Dermis microvascular lymphatic vessel endothelial cell (primary cell): ENCODE measurements at places on chromosomes 16 and 17.

DNA sequence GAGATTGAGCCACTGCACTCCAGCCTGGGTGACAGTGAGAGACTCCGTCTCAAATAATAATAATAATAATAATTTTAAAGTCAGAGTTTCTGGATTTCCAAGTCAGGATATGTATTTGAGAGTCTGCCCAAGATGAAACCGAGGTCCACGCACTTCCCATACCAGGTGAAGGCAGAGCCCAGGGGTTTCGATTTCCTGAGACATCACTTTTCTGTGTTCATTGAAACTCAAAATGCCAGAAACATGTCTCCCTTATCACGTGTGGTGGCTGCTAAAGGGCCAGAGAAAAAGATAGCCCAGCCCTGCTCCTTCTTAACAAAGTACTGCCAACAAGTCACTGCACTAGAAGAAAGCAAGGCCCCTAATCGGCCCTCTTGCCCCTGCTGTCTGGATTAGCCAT, 9.8 kb upstream of the RNF157 start:
- DNase-seq: no peak

GRCh38 chr17:6443692-6444570, at the start of gene PIMREG:
PIMREG (plus strand) TSS chr17:6444455; CDS start chr17:6445111, 656 bp downstream.
- peak; percentile 73 for DNase-seq

- DNase-seq: no peak
Measured at GRCh38 chr16:12060751-12061150, 84.2 kb downstream of the SNX29 start.

DNA sequence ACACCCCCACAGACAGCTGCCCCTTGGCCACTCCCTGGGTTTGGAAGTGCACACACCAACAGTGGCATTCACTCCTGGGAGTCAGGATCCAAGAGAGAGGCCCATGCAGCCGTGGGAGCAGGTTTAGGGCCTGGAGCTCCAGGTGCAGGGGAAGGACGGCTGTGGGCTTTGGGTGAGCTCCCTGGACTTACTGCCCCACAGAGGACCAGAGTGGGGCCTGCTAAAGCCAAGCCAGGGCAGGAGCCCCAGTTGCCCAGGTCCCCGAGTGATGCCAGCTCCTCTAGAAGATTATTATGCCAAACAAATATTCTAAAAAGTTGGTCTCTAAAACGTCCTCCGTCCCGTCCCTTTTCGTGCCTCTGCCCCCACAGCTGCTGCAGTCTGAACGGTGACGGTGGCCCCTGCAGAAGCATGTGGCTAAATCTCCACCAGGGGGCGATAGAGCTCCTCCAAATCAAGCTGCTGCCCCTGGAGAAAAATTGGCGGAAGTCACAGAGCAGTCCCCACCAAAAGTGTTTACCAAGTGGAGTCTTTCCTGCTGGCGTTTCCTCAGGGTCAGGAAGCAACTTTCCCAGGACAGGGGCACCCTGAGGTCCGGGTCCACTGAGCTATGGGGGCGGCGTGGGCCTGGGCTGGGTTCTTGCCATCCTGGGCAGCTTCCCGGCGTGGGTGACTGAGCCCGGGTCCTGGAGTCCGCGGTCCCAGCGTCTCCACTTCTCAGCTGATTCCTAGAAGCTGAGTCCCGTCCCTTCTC, 4.2 kb downstream of the ARMC7 start:
- DNase-seq: peak; percentile 90

DNA sequence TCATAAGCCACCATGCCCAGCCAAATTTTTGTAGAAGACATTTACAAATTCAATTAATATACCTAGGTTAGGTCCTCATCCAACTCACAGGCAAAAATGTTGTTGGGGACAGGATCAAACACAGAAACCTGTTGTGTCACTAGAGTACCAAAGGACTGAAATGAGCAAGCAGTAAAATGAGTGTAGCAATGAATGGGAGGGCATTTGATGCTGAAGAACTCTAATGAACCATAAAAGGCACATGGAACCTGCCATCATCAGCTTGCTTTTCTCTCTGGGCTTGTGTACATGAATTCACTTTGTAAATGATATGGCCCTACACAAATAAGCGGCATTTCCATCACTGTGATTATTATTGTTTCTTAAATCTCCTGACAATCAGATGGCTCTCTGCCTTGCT, 17.8 kb downstream of the USP31 start:
- peak; percentile 45 for DNase-seq

GRCh38 chr16:69260506-69260905, 50.6 kb upstream of the VPS4A start:
- no peak for DNase-seq

GRCh38 chr16:82005027-82005830, 6.0 kb downstream of the SDR42E1 start:
- no peak for DNase-seq

DNA sequence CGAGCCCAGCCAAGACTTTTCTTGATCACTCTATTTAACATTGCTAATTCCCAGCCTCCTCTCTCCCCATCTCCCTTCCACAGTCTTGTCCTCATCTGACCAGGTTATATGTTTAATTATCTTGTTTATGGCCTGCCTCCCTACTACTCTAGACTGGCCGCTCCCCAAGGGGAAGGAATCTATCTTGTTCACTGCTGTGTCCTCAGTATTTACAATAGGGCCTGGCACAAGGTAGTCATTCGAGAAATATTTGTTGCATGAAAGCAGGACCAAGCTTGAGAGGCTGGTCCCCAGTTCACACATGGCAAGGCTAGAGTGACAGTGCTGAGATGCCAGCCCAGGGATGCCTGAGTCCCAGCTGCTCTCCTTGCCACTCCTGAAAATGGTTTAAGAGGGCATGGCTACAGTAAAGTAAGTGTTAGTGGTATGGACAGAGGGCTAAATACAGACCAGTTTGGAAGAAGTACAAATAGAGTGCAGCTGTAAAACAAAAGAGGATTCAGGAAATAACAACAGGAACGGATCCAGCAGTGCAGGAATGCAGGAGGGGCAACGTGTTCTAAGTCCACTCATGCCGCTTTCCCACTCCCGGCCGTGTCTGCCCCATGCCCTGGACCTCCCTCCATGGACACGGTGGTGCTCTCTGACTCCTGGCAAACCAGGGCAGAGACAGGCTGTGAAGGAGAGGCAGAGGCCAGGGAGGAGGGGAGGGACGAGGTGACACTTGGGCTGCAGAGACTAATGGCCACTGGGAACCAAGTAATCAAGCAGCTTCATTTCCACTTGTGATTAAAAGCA, 65.6 kb downstream of the TOM1L2 start:
- DNase-seq: peak; percentile 58

DNA sequence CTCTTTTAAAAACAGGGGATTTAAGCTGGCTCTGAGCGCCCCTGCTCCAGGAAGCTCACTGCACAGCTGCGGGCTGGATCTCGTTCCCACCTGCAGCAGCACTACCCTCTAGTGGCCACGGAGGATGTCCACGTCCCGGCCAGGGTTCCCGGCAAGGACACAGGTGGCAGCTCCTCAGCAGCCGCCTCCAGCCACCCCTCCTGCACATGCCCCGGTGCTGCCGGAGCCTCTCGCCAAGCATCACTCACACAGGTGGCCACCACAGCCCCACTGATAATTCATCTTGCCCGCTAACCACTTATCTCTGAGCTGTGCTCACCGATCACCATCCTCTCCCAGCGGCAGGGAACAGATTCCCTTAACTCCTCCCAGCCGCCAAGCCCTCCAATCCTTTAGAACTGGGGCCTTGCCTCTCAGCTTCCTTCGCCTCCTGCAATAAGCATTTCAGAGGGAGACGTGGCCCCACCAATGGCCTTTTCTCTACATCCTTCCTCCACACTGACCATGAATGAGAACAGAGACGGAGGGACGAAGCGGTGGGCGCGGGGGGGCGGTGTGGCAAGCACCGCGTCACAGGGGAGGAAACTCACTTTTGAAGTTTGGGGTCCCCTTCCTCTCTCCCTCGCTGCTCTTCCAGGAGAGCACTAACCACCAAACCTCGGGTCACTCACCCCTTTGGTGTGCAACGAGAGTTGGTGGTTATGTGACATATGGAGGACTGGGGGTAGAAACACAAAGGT, 222.1 kb downstream of the RBFOX3 start:
- DNase-seq: peak; percentile 7

GRCh38 chr16:11677451-11677951, 9.2 kb downstream of the SNN start:
- DNase-seq: no peak

DNA sequence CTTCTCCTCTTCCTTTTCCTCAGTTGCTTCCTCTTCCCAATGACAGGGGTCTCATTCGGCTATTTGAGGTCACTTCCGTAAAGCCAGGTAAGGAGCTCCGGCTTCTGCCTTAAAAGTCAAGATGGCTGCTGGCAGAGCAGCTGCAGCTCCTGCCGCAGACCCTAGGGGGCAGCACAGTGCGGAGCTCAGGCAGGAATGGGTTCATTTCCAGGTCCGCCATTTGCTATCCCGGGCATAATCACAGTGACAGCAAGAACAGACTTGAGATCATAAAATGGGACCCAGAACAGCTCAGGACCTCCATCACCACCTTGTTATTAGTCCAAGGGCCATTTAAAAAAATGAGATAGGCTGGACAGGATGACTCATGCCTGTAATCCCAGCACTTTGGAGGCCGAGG, 199.5 kb downstream of the ZNF18 start:
- no peak for DNase-seq

GRCh38 chr16:836221-836620, 35.7 kb upstream of the GNG13 start:
- no peak for DNase-seq

- no peak for DNase-seq
Measured at GRCh38 chr17:68601565-68602288, 560 bp upstream of the FAM20A start.

DNA sequence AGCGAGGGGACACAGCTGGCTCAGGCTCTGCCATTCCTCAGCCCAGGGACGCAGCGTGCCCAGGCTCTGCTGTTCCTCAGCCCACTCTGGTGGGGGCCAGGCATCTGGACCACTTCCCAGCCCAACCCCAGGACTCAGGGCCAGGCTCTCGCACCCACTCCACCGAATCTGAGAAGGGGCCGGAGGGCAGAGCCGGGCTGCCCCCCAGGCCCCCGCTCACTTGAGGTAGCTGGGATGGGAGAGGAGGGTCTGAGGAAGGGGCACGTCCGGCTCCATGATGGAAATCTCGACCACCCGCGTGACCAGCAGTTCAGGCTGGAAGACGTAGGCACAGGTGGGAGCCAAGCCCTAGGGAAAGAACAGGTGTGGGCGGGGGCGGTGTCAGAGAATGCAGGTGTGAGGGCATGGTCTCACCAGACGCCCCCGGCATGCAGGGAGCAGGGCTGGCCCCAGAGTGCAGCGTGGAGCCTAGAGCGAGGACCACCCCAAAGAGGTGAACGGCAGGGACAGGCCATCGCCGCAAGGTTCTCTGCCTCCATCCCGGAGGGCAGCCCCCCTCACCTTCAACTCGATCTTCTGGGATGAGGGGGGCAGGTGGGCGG, 4.9 kb downstream of the PGAP6 start:
- DNase-seq: no peak

GRCh38 chr17:14308965-14309879, 8.3 kb downstream of the HS3ST3B1 start:
- peak; percentile 39 for DNase-seq

DNA sequence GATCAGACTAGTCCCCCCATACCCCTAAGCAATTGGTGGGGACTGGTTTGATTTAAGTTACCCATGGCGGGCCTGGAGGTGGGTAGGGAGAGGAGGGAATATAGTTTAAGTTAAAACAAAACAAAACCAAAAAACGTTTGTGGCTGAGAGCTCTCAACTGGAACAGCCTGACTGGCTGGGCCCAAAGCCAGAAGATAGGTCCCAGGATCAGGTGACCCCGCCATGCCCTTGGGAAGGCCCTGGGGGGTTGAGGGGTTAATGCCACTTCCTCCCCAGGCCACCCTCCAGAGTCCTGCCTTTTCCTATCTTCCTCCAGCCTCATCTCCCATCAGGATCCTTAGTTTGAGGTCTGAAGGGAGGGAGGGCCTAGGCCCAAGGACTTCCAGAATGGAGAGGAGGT, 82.3 kb upstream of the LHX1 start:
- no peak for DNase-seq

GRCh38 chr16:56608876-56609462, 585 bp downstream of the MT2A start:
- DNase-seq: no peak

DNA sequence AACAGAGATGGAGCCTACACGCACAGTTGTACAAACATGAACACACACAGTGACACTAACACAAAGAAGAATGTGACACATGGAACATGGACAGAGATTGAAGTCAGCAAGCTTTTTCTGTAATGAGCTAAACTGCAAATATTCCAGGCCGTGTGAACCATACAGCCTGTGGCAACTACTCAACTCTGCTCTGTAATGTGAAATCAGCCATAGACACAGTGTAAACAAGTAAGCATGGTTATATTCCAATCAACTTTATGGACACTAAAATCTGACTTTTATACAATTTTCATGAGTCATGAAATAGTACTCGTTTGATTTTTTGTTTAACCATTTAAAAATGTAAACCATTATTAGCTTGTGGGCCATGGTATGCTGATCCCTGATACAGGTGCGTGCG, 120.2 kb downstream of the SMG6 start:
- DNase-seq: no peak

GRCh38 chr16:351804-352520, 561 bp downstream of the AXIN1 start:
- peak; percentile 30 for DNase-seq

DNA sequence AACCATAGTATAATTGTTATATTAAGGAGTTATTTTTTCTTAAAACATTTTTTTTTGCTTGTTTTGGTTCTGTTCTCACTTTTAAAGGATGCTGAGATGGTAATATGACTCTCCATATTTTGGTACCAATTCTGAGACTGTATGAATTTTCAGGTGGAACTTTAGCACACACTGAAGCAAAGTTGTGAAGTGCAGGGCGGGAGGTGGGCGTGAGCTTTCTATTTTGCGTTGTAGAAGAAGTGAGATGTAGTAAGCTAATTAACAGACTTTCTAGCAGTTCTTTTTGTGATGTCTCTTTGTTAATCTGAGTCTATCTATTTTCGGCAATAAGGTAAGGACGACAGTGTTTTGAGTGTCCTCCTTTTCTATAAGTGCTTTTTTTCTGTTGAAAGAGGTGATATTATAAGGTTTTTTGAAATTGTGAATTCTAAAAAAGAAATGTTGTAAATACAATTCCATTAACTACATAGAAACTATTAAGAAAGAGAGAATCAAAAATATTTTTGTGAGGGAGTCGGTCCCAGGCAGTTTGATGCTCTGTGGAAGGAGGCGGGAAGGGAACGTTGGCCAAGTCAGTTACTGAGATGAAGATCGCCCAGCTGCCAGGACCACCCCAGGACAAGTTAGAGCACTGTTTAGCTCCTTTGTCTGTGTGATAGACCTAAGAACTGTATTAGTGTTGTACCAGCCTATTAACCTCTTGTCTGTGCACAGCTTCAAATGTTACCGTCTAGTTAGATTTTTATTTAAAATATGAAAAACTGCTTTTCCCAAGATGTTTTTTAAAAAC, 65.0 kb downstream of the CCDC182 start:
- DNase-seq: no peak

DNA sequence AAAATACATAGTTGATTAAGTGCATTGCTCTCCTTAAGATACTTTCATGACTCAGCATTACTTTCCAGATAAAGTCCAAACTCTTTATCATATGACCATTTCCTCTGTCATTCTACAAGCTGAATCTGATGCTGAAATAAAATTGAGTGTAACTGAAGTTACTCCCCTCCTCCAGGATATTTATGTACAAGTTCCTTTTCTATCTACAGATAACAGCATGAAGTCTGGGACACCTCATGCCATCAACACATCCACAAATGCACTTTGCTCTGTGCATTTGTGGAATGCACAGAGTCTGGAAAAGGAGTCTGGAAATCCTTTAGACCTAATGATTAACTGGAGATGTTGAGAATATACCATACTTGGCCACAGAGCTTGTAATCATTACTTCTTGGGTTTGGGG, 60.5 kb downstream of the ACSM2B start:
- DNase-seq: no peak
